GM04503 (cell line): ENCODE measurements at places on chromosomes 11 and 22.
A peak's percentile ranks its signal among the peaks of the same experiment; 100 is the strongest.

GRCh38 chr22:37672206-37672919, 3.1 kb upstream of the LGALS1 start:
- DNase-seq: no peak

DNA sequence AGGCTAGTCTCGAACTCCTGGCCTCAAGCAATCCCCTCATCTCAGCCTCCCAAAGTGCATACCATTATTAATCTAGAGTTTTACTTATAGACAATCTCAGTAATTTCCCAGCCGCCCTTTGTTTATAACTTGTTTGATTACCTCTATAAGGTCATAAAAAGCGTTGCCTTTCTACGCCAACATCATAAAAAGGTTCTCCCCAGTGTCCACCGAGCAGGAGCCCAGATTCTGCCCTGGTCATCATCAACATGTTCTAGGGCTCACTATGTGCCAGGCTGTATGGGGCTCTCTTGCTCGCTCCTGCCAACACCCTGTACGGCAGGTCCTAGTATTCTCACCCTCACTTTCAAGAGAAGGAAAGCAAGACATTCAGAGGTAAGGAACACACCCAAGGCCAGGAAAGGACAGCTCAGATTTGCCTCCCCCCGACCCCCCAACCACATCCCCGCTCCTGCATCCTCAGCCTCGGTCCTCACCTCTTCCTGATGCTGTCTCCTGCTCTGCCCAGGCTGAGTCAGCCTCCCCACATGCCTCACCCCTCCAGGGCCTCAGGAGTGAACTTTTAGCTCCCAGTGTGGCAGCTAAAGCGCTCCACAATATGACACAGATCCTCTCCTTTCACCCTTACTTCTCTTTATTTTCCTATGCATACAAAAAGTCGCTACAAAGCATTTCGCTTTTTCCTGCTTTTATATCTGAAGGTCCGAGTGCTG, 14.3 kb downstream of the ARFGAP3 start:
- DNase-seq: no peak

- no peak for DNase-seq
Measured at GRCh38 chr11:2828585-2829330, 56.8 kb downstream of the CDKN1C start.

DNA sequence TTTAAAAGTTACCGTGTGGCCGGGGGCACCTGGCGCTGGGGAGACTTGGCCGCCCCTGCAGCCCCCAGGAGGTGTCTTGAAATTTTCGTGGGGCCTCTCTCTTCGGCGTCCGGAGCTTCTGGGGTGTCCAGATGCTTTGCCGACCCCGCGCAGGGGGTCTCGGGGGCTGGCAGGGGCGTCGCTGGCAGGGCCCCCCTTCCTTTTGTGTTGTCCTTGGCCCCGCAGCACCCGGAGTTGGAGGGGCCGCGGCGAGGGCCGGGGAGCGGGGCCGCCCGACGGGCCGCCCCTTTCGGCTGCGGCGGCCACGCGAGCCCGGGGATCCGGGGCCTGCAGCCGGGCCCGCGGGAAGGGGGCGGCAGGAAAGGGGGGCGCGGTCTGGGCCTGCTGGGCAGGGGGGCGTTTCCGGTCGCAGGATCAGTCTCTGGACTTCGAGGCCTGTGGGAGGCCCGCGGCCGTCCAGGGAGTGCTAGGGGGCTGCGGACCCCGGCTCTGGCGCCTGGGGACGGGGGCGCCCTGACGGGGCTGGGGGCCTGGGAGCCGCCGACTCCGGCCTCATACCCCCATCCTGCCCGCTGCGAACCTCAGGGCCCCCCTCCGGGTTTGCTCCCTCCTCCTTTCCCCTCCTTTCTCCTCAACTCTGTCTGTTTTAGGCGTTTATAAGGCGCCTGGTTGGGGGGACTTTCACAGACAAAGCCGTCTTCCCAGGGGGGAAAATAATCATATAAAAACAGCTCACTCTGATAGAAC, 869 bp downstream of the ZC3H7B start:
- no peak for DNase-seq

- peak; percentile 43 for DNase-seq
Measured at GRCh38 chr11:73463359-73463758, 87.2 kb downstream of the RELT start.

- DNase-seq: peak; percentile 53
Measured at GRCh38 chr11:34380696-34381095, 22.9 kb upstream of the ABTB2 start.

GRCh38 chr11:57376095-57377090, 4.6 kb downstream of the PRG3 start:
- DNase-seq: no peak

DNA sequence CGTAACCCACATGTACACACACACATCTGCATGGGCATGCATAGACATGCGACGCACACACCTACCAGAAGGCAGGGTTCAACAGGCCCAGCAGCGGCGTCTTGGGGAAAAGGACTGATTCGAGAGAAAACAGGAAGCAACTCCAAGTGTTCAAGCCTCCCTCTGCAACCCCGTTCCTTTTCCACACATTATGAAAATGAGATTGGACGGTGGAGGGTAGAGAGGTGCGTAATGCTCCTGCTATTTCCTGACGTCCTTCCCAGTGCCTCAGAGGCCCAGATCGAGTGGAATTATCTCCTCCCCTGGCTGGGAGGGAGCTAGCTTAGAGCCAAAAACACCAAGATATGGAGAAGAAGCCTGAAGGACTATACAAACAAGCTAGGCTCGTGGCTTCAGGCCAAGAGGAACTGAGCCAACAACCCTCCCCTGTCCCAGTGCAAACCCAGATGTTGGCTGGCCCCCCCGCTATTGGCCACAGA, 289.2 kb downstream of the MN1 start:
- DNase-seq: peak; percentile 23

DNA sequence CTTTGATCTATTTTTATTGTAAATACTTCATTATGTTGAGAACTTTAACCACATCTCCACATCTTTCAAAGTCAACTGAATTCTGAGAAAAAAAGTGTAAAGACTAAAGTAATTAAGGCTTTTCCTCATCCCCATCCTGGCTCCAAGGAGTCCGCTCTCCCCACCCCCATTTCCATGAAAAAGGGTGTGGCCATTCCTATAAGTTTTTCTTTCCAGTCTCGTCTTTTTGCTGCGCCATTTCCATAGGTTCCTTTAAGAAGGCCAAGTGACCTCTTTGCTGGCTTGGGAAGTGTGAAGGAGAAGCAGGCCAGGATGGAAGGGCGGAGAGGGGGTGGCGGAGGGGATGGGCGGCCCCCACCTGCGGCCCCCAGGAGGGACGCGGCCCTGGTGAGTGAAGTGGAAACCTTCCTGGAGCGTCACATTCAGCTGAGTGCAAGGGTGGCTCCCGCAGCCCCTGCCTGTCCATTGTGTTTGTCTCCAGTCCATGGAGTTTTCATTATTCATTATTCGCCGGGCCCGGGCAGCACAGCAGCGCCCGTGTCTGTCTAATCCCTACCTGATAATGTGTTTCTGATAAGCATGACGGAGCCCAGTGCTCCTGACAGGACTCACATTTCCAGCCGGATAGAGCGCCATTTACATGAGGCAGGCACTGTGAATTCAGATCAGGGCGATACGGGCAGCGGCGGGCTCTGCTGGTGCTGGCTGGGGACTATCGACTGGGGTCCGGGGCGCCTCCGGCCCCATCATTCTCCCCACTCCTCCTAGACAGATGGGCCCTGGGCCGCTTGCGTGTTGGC, 739.8 kb downstream of the OPCML start:
- no peak for DNase-seq

DNA sequence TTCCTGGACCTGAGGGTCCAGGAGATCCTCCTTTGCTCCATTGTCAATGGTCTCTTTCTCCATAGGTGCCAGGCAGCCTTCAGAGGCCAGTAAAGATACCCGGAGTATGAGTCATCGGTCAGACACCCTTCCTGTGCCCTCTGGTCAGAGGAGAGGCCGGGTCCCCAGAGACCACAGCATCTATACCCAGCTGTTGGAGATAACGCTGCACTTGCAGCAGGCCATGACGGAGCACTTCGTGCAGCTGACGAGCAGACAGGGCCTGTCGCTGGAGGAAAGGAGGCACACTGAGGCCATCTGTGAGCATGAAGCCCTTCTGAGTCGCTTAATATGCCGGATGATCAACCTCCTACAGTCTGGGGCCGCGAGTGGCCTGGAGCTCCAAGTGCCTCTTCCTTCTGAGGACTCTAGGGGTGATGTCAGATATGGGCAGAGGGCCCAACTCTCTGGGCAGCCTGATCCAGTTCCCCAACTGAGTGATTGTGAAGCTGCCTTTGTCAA, at the start of gene ACCSL:
TSS of gene ACCSL (plus strand) at position 51 of the 501 bp plus-strand sequence. CDS start at position 107, 56 bp downstream.
- no peak for DNase-seq

- no peak for DNase-seq
Measured at GRCh38 chr11:134488512-134488911, 76.5 kb upstream of the B3GAT1 start.

- no peak for DNase-seq
Measured at GRCh38 chr11:130165601-130166456, 6.2 kb downstream of the ST14 start.
